Skeletal muscle cell (primary cell): ENCODE measurements at places on chromosomes 4 and X.

DNA sequence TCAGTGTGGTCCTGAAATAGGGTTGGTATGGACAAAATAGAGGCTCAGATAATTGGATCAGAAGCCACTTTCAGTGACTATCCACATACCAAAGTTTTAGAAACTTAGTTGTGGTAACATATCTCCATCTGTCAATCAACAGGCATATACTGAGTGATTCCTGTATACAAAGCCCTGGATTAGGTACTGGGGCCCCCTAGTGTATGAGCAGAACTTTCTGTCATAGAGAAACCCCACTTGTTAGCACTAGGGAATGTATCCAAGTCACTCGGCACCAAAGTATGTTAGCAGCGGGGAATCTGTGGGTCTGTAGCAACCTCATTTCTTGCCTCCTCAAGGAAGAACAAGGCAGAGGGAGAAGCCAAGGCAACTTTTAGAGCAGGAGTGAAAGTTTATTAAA is 50.7 kb downstream of the MAP7D3 start:
- no peak for DNase-seq

DNA sequence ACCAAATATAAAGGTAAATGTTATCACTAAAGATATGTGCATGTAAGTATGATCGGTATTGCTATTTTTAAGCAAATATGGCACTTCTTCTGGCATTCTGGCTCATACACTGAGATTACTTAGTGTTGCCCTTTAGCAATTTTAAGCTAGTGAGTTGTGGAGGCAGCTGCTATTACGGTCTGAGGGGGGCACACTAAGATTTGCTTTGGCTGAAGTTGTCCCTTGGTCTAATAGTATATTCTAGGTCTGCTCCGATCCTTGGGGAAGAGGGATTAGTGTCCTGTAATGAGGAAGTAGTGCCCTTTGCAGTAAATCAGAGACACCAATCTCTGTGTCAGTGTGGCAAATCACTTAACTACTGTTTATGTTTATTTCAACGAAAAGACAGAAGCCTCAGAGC is 196.5 kb upstream of the FTHL17 start:
- DNase-seq = no peak

- no peak for DNase-seq
Observed at GRCh38 chr4:10118048-10119004, 1.7 kb upstream of the WDR1 start.

DNA sequence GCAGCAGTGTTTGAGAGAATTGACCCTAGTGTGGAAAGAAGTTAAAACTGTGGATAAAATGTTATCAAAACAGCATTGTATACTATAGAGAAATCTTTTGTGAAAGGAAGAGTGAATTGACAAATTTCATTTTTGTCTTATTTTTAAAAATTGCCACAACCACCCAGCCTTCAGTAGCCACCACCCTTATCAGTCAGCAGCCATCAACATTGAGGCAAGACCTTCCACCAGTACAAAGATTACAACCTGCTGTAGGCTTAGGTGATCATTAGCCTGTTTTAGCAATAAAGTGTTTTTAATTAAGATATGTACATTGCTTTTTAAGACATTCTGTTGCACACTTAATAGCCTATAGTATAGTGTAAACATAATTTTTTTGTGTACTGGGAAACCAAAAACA is 91.1 kb downstream of the NFKB1 start:
- no peak for DNase-seq

GRCh38 chr4:108371282-108371681 is 202.6 kb upstream of the LEF1 start:
- no peak for DNase-seq

DNA sequence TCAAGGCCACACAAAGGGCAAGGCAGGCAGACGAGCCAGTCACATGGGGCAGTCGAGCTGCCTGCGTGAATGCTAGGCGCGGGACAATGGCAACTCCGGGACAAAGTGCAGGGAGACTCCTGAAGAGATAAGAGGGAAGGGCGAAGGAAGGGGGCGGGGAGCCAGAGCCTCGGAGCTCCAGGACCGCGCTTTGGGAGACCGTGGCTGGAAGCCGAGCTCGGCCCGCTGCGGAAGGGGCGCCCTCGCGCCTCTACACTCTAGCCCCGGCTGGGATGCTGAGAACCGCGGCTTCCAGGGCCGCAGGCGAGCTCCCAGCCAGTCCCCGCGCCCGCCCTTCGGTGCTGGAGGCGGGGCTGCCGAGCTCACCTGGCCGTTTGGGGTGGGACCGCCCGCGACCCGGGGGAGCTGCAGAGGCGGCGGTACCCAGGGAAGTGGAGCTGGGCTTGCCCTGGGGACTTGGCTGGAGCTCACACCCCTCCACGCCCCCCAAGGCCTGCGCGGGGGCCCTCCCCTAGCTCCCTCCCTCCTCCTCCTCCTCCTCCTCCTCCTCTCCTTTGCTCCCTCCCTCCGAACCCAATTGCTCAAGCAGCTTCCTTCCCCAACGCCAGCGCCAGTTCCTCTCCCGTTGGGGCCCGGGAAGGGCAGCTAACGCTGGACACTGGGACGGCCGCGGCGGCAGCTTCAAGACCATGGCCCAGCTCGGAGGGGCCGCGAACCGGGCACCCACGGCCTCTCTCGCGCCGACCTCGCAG is at the start of gene SOWAHD:
Gene SOWAHD (plus strand): TSS at position 610 of the 752 bp plus-strand sequence. CDS start 80 bp downstream, at position 690.
- no peak for DNase-seq

DNA sequence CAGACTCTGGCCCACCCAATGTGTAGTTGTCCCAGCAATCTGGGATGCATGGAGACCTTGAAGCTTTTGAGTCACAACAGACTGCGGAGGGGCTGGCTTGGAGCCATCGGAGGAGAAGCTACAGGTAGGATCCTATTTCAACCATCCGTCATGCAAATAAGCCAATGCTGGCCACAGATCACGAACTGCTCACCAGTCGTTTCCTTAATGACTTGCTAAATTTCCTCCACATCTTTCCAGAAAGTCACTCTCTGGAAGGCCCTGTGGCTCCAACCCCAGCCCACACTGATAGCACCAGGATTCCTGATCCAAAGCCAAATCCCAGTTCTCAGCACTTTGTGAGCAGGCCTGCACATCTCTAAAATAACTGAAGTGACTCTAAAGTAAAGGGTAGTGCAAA is 321.3 kb downstream of the RAB28 start:
- no peak for DNase-seq

DNA sequence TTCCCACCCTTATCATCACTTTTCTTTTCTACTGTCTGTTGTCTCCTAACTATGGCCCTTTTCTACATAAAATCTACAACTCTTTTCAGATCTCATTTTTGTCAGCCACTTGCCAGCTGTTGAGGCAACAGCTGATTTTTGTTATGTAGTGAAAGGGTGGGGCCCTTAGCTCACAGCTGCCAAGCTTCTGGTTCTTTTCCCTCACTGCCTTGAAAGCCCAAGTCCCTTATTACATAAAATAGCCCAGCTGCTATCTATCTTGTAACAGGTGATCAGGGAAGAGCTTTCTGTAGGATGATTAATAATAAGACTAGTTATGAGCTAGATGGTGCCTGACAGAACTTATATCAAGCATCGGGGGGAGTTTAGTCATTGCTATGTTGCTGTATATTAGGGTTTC is 45.9 kb downstream of the ADGRL3 start:
- peak; percentile 36 for DNase-seq

DNA sequence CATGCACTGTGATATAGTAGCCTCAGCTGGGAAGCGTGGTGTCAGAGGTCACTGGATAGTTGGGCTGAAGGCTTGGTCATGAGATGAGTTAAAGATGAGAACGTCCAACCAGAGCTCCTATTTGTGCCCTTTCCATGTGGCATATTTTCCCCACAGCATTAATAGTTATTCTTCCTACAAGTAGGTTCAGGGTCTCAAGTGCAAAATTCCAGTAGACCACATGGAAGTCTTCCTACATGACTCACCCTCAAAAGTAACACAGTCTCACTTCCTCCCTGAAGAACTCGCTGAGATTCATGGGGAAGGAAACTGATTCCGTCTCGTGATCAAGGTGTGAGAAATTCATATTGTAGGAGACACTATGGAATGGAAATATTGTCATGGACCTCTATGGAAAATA is 1212.5 kb upstream of the PRKX start:
- no peak for DNase-seq

- no peak for DNase-seq
Observed at GRCh38 chrX:46573892-46574773, 568 bp downstream of the CHST7 start.

DNA sequence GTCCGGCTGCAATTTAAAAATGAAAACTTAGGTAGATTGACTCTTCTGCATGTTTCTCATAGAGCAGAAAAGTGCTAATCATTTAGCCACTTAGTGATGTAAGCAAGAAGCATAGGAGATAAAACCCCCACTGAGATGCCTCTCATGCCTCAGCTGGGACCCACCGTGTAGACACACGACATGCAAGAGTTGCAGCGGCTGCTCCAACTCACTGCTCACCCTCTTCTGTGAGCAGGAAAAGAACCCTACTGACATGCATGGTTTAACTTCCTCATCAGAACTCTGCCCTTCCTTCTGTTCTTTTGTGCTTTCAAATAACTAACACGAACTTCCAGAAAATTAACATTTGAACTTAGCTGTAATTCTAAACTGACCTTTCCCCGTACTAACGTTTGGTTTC is 41.0 kb downstream of the MAP7D3 start:
- no peak for DNase-seq

- DNase-seq = peak; percentile 14
Observed at GRCh38 chr4:169566021-169566818, 46.2 kb downstream of the NEK1 start.
